ENCODE measurements at places on chromosomes 11 and 22. TPM values are rescaled to one million over a fixed set of nuclear protein-coding genes. Genes with fewer than 3 reads are reported as not detected.

Gene MS4A4E
- polyA plus RNA-seq = not detected

Gene CCDC73
- not detected for polyA plus RNA-seq

Gene OR51A2
- polyA plus RNA-seq = not detected

Gene BIK
- polyA plus RNA-seq = 9.1 TPM

Gene APOL5
- not detected for polyA plus RNA-seq

Gene DCHS1
- polyA plus RNA-seq = 8.2 TPM

Gene RASGRP2
- 45.7 TPM for polyA plus RNA-seq

Gene THY1
- polyA plus RNA-seq = 2,479 TPM

Gene SMIM35
- not detected for polyA plus RNA-seq

Gene C22orf42
- 0.25 TPM for polyA plus RNA-seq

Gene TRIM48
- polyA plus RNA-seq = not detected

Gene COA4
- 371 TPM for polyA plus RNA-seq

Gene TSSK2
- polyA plus RNA-seq = not detected

Gene PTGDR2
- polyA plus RNA-seq = 0.20 TPM

Data from H1 (cell line).